Adrenal gland (tissue), 19 donors: ENCODE measurements at places on chromosomes 3 and 15. TPM values are rescaled to one million over a fixed set of nuclear protein-coding genes. Genes with fewer than 3 reads are reported as not detected.

The CP gene
- polyA plus RNA-seq, result 1.2 TPM

GRCh38 chr3:99972380-99973104, 141.8 kb downstream of the FILIP1L start:
- peak; percentile 54 for DNase-seq

The KCNAB1 gene
- polyA plus RNA-seq, result 1.9 TPM

DNA sequence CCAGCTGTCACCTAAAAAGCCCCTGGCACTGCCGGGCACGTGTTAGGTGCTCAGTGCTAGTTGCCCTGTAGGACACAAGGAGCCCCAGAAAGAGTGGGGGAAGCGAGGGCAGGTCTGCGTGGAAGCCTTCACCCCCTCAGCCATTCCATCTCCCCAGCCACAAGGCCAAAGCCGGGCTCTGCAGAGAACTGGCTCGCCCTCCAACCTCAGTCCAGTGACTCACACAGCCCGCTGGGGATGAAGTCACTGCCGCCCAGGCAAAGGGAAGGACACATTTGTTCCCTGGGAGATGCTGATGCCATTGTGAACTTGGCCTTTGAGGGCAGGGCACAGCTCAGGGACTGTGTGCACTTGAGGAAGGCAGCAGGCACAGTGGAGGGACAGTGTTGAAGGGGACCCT, 48.1 kb downstream of the IQSEC1 start:
- DNase-seq, result peak; percentile 88

- no peak for DNase-seq
Observed at GRCh38 chr3:98986073-98986472, 84.6 kb upstream of the DCBLD2 start.

DNA sequence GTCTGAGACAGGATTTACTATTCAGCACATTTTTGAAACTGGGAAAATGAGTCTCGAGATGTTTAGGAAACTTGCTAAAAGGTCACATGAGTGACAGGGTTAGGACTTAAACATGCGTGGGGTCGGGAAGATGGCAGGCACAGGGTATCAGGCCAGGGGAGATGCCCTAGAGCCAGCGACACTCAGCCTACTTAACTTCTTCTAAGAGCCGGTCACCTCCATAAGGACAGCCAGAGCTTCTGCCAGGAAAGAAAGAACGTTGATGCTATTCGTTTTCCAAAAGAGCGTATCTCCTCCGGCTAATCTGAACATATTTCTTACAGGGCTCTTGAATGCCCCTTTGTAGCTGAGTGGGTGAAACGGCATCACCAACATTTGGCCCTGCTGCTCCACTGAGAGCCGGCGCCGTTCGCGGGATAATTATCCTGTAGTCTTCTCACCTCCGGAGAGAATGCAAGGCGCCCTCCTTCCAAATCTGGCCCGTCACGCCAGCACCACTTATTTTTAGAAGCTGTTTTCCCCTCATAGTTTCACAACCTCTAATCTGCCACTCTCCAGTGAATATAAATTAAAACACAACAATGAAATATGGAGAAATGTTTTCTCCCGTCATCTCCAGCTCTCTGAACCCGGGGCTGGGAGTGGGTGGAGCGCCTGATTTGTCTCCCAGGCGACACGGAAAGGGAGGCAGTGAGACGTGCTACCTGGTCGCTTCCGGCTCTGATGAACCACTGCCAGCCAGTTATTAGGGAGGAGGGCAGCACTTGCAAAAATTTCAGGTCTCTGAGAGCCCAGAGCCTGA, 58.5 kb downstream of the LIPC start:
- no peak for DNase-seq

DNA sequence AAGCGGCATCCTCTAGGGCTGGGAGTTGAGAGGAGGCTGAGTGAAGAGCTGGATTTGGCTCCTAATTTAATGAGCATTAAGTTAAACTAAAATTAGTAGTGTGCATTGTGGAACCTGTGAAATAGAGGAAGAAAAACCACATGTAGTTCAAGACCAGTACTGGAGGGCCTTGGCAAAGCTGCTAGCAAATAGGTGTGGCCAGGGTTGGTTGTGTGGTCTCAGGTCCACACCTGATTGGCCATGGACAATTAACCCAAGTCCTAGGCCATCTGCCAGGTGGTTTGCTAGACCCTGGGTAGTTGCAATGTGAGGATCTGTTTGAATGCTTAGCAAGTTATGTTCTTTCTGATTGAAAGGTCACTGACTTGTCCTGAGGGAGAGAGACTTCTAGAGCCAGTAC, 275.5 kb downstream of the PDCD6IP start:
- DNase-seq, result no peak

- no peak for DNase-seq
Observed at GRCh38 chr15:57321485-57321884, 54.8 kb upstream of the CGNL1 start.

DNA sequence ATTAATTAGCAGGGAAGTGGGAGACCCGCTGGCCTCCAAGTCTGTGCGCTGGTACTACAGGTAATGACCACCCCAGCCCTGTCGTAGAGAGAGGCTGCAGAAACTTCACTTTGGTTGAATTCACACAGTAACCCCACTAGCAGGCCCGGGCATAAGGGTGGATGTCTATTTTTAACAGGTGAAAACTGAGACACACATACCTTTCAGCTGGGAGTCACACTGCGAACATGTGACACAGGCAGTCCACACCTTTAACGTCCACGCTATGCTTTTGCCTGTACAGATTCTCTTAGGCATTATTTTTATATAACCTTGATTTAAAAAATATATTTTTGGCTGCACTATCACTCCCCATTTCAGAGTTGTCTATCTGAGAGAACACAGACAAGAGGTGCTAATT, 3.9 kb downstream of the LRRK1 start:
- DNase-seq, result no peak

GRCh38 chr15:53320816-53321215, 438.6 kb downstream of the WDR72 start:
- no peak for DNase-seq

DNA sequence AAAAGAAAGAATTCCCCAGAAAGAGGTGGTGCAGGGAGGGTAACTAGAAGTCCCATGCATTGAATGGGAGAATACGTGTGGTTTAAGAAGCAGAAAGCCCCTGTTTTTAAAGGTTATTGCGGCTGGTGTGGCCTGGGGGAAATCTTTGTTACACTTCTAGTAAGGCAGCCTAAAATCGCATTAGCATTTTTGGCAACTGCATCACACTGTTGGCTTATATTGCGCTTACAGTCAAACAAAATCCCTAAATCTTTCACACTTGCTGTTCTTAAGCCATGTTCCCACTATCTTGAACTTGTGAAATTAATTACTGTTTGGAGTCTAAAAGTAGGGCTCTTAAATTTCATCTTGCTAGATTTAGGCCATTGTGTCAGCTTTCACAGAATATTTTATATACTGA, 66.0 kb upstream of the GOLIM4 start:
- DNase-seq, result no peak

GRCh38 chr3:178198329-178198728, 337.9 kb upstream of the KCNMB2 start:
- DNase-seq, result no peak

The ADGRG7 gene
- not detected for polyA plus RNA-seq

DNA sequence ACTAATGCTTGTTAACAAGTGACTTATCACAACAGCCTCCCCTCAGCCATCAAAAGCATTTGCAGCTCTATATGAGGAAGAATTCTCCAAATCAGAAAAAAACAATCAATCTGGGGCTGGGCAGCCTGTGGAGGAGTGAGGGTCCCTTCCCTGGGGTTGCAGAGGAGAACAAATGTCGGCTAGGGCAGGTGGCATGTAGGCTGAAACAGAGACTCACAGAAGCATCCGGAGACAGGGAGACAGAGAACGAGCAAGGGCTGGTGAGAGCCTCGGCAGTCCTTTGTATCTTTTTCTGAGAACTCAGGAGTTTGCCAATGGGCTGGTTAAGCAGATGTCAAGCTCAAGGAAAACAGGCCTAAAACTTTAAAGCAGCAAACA, 15.8 kb downstream of the ITGA11 start:
- no peak for DNase-seq

The LRTM1 gene
- polyA plus RNA-seq, result not detected

The LXN gene
- 60.6 TPM for polyA plus RNA-seq

- no peak for DNase-seq
Observed at GRCh38 chr15:57353317-57353804, 22.9 kb upstream of the CGNL1 start.

GRCh38 chr3:158352551-158352950, 218.4 kb upstream of the MLF1 start:
- no peak for DNase-seq

- no peak for DNase-seq
Observed at GRCh38 chr3:107217172-107217571, 160.1 kb upstream of the CCDC54 start.

The ST8SIA2 gene
- 0.07 TPM for polyA plus RNA-seq

DNA sequence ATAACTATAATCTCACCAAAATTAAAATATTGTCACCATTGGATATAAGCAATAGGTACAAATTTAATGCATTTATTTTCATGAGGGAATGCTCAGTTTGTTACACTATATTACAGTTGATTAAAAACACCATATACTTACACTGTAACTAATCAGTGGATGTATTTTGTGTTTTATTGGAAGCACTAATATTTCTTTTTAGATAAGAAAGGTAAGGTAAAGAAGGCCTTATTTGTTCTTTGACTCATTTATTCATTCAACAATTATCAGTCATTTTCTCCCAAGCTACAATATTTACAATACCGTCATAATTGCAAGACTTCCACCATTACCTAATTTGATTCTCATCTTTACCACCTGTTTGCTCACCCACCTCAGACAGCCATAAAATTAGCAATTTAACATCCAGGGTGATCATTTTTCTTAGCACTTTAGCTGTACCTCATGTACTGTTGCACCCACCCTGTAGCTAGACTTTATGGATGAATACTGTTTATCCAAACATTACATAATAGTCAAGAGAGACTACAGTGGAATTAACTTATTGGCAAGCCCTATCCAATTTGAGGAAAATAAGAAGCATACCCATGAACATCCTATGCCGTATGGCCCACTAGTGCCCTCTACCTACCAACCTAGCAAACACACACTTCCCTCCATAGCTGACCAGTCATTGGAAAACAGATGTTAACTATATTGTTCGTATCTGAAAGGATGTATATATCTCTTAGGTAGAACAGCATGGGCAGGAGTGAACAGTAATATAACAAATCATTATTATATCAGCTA, 229.6 kb downstream of the BBX start:
- no peak for DNase-seq

GRCh38 chr3:97896547-97896946, 74.7 kb downstream of the CRYBG3 start:
- no peak for DNase-seq

DNA sequence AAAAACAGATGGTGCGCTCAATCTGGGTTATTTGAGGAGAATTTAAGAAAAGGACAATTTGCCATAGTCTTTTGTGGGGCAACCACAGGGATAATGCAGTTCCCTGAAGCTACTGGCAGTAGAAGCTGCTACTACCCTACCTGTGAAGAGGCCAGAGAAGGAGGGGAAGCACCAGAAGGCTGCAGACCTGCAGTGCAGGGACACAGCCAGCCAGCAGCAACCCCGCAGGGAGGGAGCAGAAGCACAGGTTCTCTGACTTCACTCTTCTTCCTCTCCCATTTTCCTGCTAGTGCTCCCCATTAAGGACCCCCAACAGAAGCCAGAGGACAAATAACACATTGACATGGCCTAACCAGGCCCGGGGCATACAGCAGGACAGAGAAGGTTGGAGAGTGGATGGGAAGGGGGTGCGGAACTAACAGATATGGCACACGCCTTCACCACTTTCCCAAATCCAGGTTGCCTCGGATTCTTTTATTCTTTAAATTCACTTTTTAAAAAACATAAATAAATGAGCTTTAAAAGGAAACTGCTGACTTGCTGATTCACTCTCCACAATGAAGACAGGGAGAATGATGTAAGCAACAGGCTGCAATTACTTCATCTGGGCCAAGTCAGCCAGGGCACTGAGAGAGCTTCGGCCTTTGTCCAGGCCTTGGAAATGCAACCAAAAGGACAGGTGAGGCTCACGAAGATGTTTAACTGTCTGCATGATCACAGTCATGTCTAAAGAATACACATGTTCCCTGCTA, 30.1 kb downstream of the POPDC2 start:
- peak; percentile 69 for DNase-seq

- no peak for DNase-seq
Observed at GRCh38 chr3:46553154-46553553, 12.9 kb downstream of the LRRC2 start.

GRCh38 chr3:76864355-76864754, 175.5 kb upstream of the ROBO2 start:
- DNase-seq, result no peak

DNA sequence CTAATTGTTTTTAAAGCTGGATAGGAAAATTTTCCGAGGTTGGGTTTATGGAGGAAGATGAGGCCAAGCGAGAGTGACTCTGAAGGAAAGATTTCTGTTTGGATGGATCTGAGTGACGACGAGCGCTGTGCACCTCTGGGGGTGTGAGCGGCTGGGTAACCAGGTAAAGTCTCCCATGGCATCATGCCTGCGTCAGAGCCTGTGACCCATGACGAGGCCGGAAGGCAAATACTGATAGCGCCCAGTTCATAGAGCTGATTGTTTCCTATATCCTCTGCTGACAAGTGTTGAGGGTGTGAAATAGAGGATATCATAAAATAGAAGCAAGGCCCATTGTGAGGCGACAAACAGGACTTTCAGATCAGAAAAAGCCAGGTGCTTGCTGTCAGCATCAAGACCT, 33.7 kb upstream of the MAGEF1 start:
- no peak for DNase-seq

The RTP3 gene
- not detected for polyA plus RNA-seq

- DNase-seq, result no peak
Observed at GRCh38 chr3:143511174-143511879, 336.9 kb downstream of the SLC9A9 start.

The DPH6 gene
- 11.5 TPM for polyA plus RNA-seq

The GPR149 gene
- not detected for polyA plus RNA-seq

- DNase-seq, result no peak
Observed at GRCh38 chr3:8328967-8329366, 172.7 kb upstream of the LMCD1 start.

- no peak for DNase-seq
Observed at GRCh38 chr3:152937234-152937633, 102.3 kb downstream of the P2RY1 start.

The FILIP1L gene
- 16.3 TPM for polyA plus RNA-seq

GRCh38 chr15:34841262-34841725, 45.9 kb upstream of the ACTC1 start:
- DNase-seq, result no peak

The TNFAIP8L3 gene
- polyA plus RNA-seq, result 4.1 TPM

The TRIM42 gene
- not detected for polyA plus RNA-seq

- no peak for DNase-seq
Observed at GRCh38 chr3:49498648-49499047, 28.6 kb downstream of the DAG1 start.

- peak; percentile 33 for DNase-seq
Observed at GRCh38 chr3:50450209-50450921, 53.1 kb downstream of the CACNA2D2 start.

GRCh38 chr3:157190380-157190872, 30.5 kb upstream of the CCNL1 start:
- no peak for DNase-seq

DNA sequence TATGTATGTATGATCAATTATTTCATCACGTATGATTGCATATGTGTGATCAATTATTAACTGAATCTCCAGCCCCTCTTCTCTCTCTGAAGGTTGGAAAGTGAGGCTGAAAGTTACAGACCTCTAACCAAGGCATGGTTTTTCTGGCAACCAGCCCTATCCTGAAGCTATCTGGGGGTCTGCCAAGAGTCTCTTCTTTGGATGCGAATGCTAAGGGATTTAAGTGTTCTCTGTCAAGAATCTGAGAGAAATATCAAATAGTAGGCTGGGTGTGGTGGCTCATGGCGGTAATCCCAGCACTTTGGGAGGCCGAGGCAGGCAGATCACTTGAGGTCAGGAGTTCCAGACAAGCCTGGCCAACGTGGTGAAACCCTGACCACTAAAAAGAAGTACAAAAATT, 8.1 kb downstream of the NKTR start:
- no peak for DNase-seq

- no peak for DNase-seq
Observed at GRCh38 chr15:63860555-63860954, 26.8 kb upstream of the HERC1 start.

The CPLX3 gene
- 1.1 TPM for polyA plus RNA-seq
